ENCODE measurements at places on chromosomes 1 and 21.
A peak's percentile ranks its signal among the peaks of the same experiment; 100 is the strongest.

DNA sequence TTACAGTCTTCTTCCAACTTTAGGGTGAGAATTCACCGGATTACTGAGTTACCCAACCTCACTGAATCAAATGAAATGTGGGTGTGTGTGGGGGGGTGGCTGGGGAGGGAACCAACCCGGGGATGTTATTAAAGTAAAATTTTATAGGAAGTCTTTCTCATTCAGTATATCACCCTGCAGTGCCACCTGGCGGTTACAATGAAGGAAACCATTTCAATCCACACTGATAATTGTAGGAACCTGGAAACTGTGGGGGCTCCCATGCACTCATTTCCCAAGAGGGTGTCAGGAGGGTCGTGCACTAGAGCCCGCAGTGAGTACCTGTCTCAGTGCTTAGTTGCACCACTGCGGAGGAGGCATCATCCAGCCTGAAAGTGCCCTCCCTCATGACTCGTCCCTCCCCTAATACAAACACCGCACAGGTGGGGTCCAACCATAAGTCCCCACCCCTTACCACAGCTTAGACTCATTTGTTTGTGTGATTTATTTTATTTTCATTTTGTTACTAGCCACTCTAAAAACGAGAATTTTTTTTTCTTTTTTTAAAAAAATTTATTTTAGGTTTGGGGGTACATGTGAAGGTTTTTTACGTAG lies 29.1 kb upstream of the IGSF5 start:
- no peak for DNase-seq

- DNase-seq: no peak
Observed at GRCh38 chr1:62370594-62370993, 51.4 kb upstream of the KANK4 start.

- DNase-seq: peak; percentile 80
Observed at GRCh38 chr1:102776071-102776470, 332.3 kb downstream of the COL11A1 start.

GRCh38 chr1:97767381-97767780 lies 153.5 kb downstream of the DPYD start:
- DNase-seq: no peak

GRCh38 chr21:41537356-41537755 lies 29.4 kb upstream of the TMPRSS2 start:
- DNase-seq: no peak

GRCh38 chr21:29178926-29179325 lies 48.5 kb downstream of the MAP3K7CL start:
- DNase-seq: no peak

GRCh38 chr21:39518055-39518846 lies 66.5 kb downstream of the SH3BGR start:
- peak; percentile 78 for DNase-seq

DNA sequence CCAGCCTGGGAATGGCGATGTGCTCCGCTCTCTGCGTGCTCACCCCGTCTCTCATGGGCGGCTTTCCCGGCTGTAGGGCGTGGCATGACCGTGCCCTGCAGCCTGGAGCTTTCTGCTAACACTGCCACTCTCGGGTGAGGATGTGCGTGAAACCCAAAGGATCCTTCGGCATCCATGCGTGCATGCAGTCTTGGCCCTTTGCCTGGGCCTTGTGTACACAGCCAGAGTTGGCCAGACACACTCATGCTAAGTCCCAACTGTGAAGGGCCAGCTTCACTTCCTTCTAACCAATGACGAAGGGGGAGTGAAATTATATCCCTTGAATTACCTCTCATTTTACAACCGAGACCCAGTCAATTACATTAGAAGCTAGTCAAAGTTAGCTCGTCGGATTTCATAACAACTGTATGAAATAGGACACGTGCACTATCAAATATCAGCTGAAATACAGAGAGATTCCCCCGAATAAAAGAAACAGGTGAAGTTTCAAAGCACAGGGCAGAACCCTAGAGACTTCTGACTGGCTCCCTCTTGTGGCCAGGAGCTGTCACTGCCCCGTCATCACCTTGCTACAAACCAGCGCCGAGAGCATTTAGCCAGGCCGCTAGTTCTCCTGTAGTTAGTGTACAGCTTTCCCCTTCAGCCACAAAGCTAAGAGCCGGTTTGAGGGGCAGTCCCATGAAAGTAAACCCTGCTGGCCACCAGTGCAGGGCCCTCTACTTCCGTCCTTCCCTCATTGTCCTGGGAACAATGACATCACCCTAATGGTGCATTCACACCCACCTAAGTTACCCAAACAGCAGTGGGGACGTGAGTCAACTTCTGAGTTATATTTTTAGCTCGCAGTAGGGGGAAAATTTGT lies 63.4 kb upstream of the COA6 start:
- DNase-seq: peak; percentile 90

- DNase-seq: no peak
Observed at GRCh38 chr1:173005196-173005864, 45.4 kb downstream of the TNFSF18 start.

- no peak for DNase-seq
Observed at GRCh38 chr1:226656601-226657277, 82.3 kb downstream of the ITPKB start.

- no peak for DNase-seq
Observed at GRCh38 chr21:38277501-38278131, 20.8 kb downstream of the KCNJ15 start.

DNA sequence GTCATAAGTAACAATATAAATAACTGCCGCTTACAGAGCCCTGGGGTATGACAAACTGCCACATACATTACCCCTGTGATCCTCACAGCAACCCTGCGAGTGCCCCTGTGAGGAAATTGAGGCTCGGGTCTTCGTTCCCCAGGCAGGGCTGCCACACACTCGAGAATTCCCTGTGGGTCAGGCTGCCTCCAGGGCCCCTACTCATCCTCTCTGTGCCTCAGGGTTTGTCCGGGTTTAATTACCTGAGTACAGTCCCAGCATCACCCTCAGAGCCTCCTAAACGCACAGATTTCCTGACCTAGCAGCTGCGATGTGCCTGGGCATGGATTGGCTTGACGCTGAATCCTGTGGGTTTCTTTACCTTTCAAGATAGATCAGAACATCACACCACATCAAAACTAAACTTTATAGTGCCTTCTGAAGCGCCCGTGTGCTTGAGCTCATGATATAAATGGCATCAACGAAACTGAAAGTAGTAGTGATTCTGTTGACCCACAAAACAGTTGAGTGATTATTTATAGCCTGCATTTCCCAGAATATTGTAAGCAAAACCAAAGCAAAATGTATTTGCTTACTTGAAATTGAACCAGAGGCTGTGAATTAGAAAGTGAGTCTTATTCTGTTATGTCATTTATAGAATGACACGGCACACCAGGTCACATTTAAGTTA lies 14.0 kb downstream of the SLC37A1 start:
- no peak for DNase-seq

DNA sequence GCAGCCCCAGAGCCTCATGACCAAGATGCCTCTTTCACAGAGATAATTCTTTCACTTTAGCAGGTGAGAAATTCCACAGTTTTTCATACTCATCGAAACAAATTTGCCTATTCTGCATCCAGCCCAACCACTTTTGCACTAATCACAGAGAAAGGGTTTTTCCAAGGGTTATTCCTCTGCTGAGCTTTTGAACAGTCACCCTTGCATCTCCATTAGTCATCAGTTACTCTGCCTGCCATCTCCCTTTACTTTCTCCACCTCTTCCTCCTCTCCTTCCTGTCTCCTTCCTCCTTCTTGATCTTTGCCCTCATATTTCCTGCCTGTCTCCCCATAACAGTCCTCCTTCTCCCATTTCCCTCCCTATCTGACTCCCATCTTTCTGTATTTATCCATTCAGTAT lies 43.9 kb downstream of the FH start:
- DNase-seq: no peak

- no peak for DNase-seq
Observed at GRCh38 chr1:53430261-53430660, 28.9 kb upstream of the DMRTB1 start.

DNA sequence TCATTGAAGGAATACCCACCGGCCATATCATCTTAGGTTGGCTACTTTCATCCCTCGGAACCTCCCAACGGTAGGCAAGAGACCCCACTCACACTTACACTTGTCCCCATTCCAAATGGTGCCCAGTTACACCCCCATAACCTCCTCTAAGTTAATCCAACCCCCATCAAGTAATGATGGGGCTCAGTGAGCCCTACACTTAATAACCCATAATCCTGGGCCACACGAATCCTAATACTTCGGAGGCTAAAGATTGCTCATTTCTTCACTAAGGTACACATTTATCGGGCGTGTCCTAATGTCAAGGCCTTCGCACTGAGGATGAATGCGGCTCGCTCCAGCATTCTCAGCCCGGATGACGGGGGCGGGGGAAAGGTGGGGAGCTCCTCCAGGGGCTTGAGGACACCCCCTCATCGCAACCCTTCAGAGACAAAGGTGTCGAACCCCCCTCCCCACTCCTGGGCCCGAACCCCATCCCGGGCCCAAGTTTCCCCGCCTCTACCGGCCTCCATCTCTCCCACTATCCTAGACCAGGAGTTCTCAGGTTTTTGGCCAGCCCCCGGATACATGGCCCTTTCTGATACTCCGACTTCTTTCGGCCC lies 435 bp downstream of the ILF2 start:
- DNase-seq: no peak

- no peak for DNase-seq
Observed at GRCh38 chr21:42392731-42393442, 3.0 kb downstream of the TMPRSS3 start.

DNA sequence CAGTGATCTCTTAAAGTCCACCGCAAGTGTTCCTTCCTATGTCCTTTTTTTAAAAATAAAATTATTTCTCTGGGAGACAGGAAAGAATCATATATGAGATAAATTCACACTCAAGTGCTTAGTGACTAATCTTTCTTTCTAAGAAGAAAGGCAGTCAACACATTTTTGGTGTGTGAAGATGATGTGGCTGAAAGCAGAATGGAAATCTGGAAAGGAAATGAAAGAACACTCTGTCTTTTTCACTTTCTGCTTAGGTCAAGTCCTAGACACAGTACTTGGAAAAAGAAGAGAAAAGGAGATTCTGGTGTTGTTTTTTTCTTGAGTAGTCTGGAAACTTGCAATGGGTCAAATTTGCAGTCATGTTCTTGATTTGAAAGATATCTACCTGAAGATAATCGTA lies 45.5 kb upstream of the PRRX1 start:
- no peak for DNase-seq

GRCh38 chr1:65377496-65378246 lies 42.8 kb upstream of the LEPR start:
- DNase-seq: no peak

GRCh38 chr21:45177039-45177438 lies 102.7 kb downstream of the ADARB1 start:
- no peak for DNase-seq

DNA sequence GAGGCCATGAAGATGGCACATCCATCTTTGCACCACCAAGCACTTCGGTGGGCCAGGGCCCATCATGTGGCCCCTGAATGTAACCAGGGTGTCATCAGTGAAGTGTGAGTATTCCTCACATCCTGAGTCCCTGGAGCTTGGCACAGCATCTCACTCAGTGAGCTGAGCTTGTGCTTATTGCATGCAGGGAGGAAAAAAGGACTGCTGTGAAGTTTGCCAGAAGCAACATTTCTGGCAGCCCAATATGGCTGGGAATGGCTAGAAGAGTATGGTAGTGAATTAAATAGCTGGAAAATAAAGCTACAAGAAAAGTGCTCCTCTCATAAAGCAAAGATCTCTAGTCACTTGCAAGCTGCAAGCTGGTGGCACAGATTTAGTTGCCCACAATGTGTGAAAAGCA lies 109.3 kb downstream of the TNFSF18 start:
- no peak for DNase-seq

DNA sequence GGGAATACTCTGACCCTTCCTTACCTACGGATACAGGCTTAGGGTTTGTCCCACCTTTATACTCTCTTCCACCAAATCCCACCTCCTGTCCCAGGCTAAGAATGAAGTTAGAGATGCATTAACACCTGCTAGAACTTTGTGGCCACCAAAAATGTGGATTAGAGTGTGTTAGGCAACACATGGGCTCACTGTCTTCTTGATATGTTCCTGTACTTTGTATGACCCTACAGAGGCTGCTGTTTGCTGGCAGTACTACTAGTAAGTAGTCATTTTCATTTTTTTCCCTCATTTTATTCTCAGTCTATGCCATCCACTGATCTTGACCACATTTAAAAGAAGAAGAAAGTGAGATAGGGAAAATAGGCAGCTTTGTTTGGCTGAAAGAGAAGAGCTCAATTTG lies 21.0 kb upstream of the TMEM39B start:
- DNase-seq: no peak

DNA sequence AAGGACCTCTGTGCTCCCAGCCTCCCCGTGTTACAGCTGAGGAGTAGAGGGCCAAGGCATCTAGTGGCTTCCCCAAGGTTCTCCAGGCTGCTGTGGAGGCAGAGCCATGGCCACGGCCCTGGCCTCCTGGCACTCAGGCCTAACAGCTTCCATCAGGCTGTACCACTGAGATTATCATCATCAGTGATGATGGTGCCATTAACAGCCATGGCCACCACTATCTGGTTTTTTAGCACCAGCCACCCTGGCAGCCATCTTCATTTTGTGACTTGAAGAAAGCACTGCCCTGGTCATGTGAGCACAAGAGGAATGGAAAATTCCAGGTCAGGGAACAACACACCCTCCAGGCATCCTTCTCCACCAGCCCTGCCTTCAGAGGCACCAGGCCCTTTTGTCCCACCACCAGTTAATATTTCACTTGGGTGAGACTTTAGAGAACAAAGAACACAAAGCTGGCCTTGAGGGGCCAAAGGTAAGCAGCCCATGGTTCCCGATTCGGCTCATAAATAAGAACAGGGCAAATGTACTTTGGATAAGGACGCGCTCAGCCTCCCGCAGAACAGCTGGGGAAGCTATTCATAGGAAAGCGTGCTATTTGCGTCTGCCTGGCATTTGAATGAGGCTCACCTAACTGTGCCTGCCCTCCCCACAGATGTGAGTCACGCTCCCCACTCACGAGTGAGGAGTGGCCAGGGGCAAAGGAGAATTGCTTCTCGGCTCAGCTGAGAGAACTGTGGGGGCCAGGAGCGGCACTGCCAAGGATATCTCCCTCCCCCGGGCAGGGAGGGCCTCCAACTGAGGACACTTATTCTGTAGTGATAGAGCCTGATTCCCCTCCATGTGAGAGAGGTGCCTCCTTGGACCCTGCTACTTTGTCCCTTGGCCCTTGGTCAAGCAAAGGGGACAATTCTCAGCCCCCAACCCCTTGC lies 95.6 kb downstream of the CD58 start:
- DNase-seq: peak; percentile 66

GRCh38 chr1:26616881-26617280 lies 78.9 kb upstream of the ARID1A start:
- DNase-seq: no peak

GRCh38 chr1:74504933-74505512 lies 7.4 kb downstream of the LRRC53 start:
- no peak for DNase-seq

DNA sequence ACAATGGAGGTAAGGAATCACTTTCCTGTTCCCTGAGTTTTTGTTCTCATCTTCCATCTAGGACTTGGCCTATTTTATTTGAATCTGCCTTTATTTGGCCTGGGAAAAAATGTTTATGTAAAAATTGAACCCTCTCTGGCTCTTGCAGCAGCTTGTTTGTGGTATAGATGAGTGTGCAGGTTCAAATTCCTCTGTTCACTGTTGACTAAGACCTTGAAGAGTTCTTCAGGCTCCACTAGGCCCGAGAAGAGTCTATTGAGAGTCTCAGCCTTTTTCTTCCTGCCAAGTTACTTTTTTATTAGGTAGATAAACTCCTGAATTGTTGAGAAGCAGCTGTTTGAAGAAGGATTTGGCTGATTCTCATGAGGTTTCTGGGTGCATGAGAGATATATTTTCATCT lies 248.8 kb upstream of the ADGRL2 start:
- no peak for DNase-seq

GRCh38 chr21:23215261-23215660 lies 2217.1 kb downstream of the NCAM2 start:
- no peak for DNase-seq

GRCh38 chr1:915295-916172 lies 8.2 kb upstream of the SAMD11 start:
- DNase-seq: no peak
